Tibial nerve (tissue), 4 donors: ENCODE measurements at places on chromosomes 5 and 9. TPM values are rescaled to one million over a fixed set of nuclear protein-coding genes. Genes with fewer than 3 reads are reported as not detected.

GRCh38 chr5:5598547-5599113 is 176.2 kb downstream of the ICE1 start:
- DNase-seq, result no peak
- H3K36me3 ChIP-seq, result no peaks in the 10 kb centered on the region
- H3K27me3 ChIP-seq, result no peaks in the 10 kb centered on the region

- H3K4me1 ChIP-seq, result no peaks in the 10 kb centered on the region
- no peak for DNase-seq
- H3K4me3 ChIP-seq, result no peak overlapping the region
- H3K36me3 ChIP-seq, result no peaks in the 10 kb centered on the region
These were observed 39.9 kb downstream of the ERP44 start for GRCh38 chr9:100058699-100059579.

- H3K36me3 ChIP-seq, result no peaks in the 10 kb centered on the region
- H3K4me1 ChIP-seq, result no peaks in the 10 kb centered on the region
- DNase-seq, result no peak
- H3K4me3 ChIP-seq, result no peak overlapping the region
These were observed 41.2 kb upstream of the SPRY4 start for GRCh38 chr5:142366007-142366406.

GRCh38 chr9:1102642-1102970 is 52.4 kb downstream of the DMRT2 start:
- no peaks in the 10 kb centered on the region for H3K4me1 ChIP-seq
- no peaks in the 10 kb centered on the region for H3K27me3 ChIP-seq
- H3K27ac ChIP-seq, result no peak overlapping the region
- H3K4me3 ChIP-seq, result no peak overlapping the region

Gene SPATA6L
- 5.4 TPM for total RNA-seq
